Stimulated activated CD4-positive, alpha-beta T cell treated with anti-CD3 and anti-CD28 coated beads, Interleukin-2, amount 100 ng/mL, for 24 hours (primary cell): ENCODE measurements at places on chromosomes 4 and X.

DNA sequence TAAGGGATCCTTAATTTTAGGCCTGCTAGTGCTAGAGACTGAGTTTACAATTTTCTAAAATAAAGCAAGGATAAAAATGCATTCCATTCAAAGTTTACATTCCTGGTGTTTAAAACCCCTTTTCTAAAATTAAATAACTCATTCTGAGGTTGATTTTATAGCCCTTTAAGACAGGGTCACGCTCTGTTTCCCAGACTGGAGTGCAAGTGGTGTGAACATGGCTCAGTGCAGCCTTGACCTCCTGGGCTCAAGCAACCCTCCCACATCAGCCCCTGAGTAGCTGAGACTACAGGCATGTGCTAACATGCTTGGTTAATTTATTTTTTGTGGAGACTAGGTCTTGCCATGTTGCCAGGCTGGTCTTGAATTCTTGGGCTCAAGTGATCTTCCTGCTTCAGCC is 6.8 kb upstream of the CDKL2 start:
- DNase-seq, result no peak

GRCh38 chr4:7281691-7282665 is 89.6 kb downstream of the SORCS2 start:
- no peak for DNase-seq

GRCh38 chr4:24032371-24032989 is 142.6 kb upstream of the PPARGC1A start:
- no peak for DNase-seq

- peak; percentile 16 for DNase-seq
Observed at GRCh38 chrX:74420196-74421035, 877 bp upstream of the SLC16A2 start.

GRCh38 chrX:46837558-46838485 is 979 bp downstream of the RP2 start:
- no peak for DNase-seq

GRCh38 chr4:73868206-73869129 is 725 bp upstream of the CXCL1 start:
- no peak for DNase-seq
